ENCODE measurements at places on chromosomes 16 and 17. TPM values are rescaled to one million over a fixed set of nuclear protein-coding genes. Genes with fewer than 3 reads are reported as not detected.

- no peak overlapping the region for H3K27ac ChIP-seq
- H3K4me3 ChIP-seq, result no peak overlapping the region
- no peaks in the 10 kb centered on the region for H3K36me3 ChIP-seq
- no peaks in the 10 kb centered on the region for H3K4me1 ChIP-seq
- DNase-seq, result no peak
Observed at GRCh38 chr17:5631958-5632590, 47.8 kb upstream of the NLRP1 start.

GRCh38 chr17:80449930-80450576 is 26.4 kb downstream of the NPTX1 start:
- no peak overlapping the region for H3K27ac ChIP-seq
- no peaks in the 10 kb centered on the region for H3K27me3 ChIP-seq
- no peaks in the 10 kb centered on the region for H3K36me3 ChIP-seq
- peaks cover 10% of the 10 kb centered on the region for H3K4me1 ChIP-seq
- no peak overlapping the region for H3K4me3 ChIP-seq

Gene MEIOC
- total RNA-seq, result not detected

GRCh38 chr16:91484-91883 is 13.5 kb downstream of the MPG start:
- no peak for DNase-seq
- H3K27me3 ChIP-seq, result no peaks in the 10 kb centered on the region
- no peaks in the 10 kb centered on the region for H3K4me1 ChIP-seq
- peaks cover 22% of the 10 kb centered on the region for H3K36me3 ChIP-seq
- no peak overlapping the region for H3K27ac ChIP-seq

DNA sequence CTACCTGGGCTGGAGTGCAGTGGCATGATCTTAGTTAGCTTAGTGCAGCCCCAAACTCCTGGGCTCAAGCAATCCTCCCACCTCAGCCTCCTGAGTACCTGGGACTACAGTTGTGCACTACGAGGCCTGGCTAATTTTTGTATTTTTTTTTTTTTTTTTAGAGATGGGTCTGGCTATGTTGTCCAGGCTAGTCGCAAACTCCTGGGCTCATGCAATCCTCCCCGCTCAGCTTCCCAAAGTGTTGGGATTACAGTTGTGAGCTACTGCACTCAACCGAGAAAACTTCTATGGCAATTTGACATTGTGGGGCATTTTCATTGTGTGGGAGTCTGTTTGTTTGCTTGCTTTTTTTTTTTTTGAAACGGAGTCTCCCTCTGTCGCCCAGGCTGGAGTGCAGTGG is 30.0 kb downstream of the CRISPLD2 start:
- peaks cover 2% of the 10 kb centered on the region for H3K4me1 ChIP-seq
- H3K27ac ChIP-seq, result no peak overlapping the region
- H3K27me3 ChIP-seq, result peaks cover 3% of the 10 kb centered on the region
- no peaks in the 10 kb centered on the region for H3K36me3 ChIP-seq

- H3K27me3 ChIP-seq, result peaks cover 36% of the 10 kb centered on the region
- no peaks in the 10 kb centered on the region for H3K4me1 ChIP-seq
- no peak for DNase-seq
- H3K4me3 ChIP-seq, result no peak overlapping the region
- H3K27ac ChIP-seq, result no peak overlapping the region
Observed at GRCh38 chr17:74156878-74157277, 46.6 kb upstream of the RPL38 start.

GRCh38 chr16:10770907-10771306 is 27.3 kb downstream of the NUBP1 start:
- peak; percentile 28 for DNase-seq
- H3K36me3 ChIP-seq, result peaks cover 4% of the 10 kb centered on the region
- H3K4me1 ChIP-seq, result peaks cover 10% of the 10 kb centered on the region
- H3K27me3 ChIP-seq, result no peaks in the 10 kb centered on the region

GRCh38 chr17:82930043-82930923 is 90.5 kb upstream of the ZNF750 start:
- H3K4me3 ChIP-seq, result no peak overlapping the region
- no peaks in the 10 kb centered on the region for H3K27me3 ChIP-seq
- no peak overlapping the region for H3K27ac ChIP-seq
- no peaks in the 10 kb centered on the region for H3K4me1 ChIP-seq
- H3K36me3 ChIP-seq, result no peaks in the 10 kb centered on the region

DNA sequence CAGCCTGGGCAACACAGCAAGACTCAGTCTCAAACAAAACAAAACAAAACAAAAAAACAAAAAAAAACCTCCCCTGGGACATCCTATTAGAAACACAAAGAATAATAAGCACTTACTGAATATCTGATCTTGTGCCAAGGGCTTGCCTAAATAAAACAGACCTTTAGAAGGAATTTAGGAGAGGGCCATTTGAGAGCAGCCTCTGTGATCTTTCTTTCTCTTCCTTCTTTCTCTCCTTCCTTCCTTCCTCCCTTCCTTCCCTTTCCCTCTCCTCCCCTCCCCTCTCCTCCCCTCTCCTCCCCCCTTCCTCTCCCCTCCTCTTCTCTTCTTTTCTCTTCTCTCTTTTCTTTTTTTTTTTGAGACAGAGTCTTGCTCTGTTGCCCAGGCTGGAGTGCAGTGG is 12.3 kb downstream of the ITGAL start:
- peaks cover 24% of the 10 kb centered on the region for H3K36me3 ChIP-seq
- H3K27me3 ChIP-seq, result no peaks in the 10 kb centered on the region
- peak overlapping the region; percentile 79 for H3K27ac ChIP-seq
- no peak for DNase-seq
- peaks cover 23% of the 10 kb centered on the region for H3K4me1 ChIP-seq

- no peaks in the 10 kb centered on the region for H3K36me3 ChIP-seq
- no peaks in the 10 kb centered on the region for H3K4me1 ChIP-seq
- no peak overlapping the region for H3K4me3 ChIP-seq
- peaks cover 9% of the 10 kb centered on the region for H3K27me3 ChIP-seq
- no peak overlapping the region for H3K27ac ChIP-seq
Observed at GRCh38 chr17:11302401-11303186, 61.6 kb downstream of the SHISA6 start.

Gene TBC1D3I
- total RNA-seq, result 1.4 TPM

Gene KRTAP17-1
- not detected for total RNA-seq

Gene SMPD3
- 0.27 TPM for total RNA-seq

Gene B4GALNT2
- not detected for total RNA-seq

Gene CA7
- not detected for total RNA-seq

GRCh38 chr17:76368545-76368944 is 14.8 kb upstream of the PRPSAP1 start:
- peak overlapping the region; percentile 10 for H3K4me3 ChIP-seq
- no peak overlapping the region for H3K27ac ChIP-seq
- H3K27me3 ChIP-seq, result no peaks in the 10 kb centered on the region
- H3K4me1 ChIP-seq, result no peaks in the 10 kb centered on the region

All from naive thymus-derived CD8-positive, alpha-beta T cell (primary cell).